ENCODE measurements at places on chromosomes 5 and 9.
A peak's percentile ranks its signal among the peaks of the same experiment; 100 is the strongest.

DNA sequence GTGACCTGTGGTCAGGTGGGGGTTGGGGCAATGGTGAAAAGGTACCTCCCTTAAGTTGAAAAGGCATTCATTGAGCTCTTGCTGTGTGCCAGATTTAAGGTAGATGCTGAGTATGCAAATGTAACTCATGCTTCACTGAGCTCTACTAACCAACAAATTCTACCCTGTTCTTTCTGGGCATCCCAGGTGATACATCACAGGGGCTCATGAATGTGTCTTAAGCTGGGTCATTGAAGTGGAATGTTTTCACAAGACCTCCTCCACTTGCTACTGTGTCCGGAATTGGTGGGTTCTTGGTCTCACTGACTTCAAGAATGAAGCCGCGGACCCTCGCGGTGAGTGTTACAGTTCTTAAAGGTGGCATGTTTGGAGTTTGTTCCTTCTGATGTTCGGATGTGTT lies 362.8 kb upstream of the ZNF462 start:
- H3K27ac ChIP-seq = no peak overlapping the region
- H3K36me3 ChIP-seq = no peaks in the 10 kb centered on the region
- no peak overlapping the region for H3K4me3 ChIP-seq

DNA sequence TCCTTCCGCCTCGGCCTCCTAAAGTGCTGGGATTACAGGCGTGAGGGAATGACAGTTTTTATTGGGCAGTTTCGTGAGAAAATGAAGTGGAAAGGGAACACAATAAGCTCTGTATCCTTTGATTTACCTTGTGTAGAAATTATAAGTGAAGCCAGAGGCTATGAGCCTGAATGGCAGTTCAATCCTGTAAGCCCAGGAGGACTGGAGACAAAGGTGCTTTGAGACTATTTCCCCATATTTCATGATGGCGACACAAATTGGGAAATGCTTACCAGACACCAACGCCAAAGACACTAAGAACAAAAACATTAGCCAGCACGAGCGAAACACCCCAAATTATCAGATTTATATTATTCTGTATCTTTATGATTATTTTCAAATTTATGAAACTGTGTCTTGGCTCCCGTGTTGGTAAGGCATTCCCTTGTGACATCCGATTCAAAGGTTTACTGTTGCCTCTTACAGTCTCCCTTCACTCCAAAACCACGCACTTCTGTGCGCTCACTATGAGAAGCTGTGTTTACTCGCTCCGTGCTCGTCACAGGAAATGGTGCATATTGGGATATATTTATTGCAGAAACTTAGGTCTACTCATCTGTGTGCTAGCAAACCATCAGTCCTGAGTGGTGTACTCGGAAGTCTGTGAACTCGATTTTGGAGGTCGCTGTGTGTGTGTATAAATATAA lies 73.9 kb downstream of the SH3PXD2B start:
- DNase-seq = no peak
- no peak overlapping the region for H3K4me3 ChIP-seq
- H3K36me3 ChIP-seq = peaks cover 13% of the 10 kb centered on the region
- no peaks in the 10 kb centered on the region for H3K27me3 ChIP-seq

GRCh38 chr5:172007175-172008110 lies 1.0 kb upstream of the FBXW11 start:
- H3K4me1 ChIP-seq = peaks cover 43% of the 10 kb centered on the region
- H3K36me3 ChIP-seq = no peaks in the 10 kb centered on the region
- H3K4me3 ChIP-seq = peak overlapping the region; percentile 72

DNA sequence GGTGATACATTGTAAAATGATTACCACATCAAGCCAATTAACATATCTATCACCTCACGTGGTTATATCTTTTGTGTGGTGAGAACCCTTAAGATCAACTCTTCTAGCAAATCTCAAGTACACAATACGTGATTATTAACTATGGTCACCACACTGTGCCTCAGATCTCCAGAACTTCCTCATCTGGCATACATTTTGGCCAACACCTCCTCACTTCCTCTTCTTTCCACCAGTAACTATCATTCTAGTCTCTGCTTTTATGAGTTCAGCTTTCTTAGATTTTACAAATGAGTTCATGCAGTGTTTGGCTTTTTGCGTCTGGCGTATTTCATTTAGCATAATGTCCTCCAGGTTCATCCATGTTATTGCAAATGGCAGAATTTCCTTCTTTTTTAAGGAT lies 35.8 kb downstream of the PRKACG start:
- no peaks in the 10 kb centered on the region for H3K36me3 ChIP-seq
- H3K4me3 ChIP-seq = no peak overlapping the region
- no peaks in the 10 kb centered on the region for H3K27me3 ChIP-seq
- no peak overlapping the region for H3K27ac ChIP-seq
- H3K4me1 ChIP-seq = no peaks in the 10 kb centered on the region
- no peak for DNase-seq

DNA sequence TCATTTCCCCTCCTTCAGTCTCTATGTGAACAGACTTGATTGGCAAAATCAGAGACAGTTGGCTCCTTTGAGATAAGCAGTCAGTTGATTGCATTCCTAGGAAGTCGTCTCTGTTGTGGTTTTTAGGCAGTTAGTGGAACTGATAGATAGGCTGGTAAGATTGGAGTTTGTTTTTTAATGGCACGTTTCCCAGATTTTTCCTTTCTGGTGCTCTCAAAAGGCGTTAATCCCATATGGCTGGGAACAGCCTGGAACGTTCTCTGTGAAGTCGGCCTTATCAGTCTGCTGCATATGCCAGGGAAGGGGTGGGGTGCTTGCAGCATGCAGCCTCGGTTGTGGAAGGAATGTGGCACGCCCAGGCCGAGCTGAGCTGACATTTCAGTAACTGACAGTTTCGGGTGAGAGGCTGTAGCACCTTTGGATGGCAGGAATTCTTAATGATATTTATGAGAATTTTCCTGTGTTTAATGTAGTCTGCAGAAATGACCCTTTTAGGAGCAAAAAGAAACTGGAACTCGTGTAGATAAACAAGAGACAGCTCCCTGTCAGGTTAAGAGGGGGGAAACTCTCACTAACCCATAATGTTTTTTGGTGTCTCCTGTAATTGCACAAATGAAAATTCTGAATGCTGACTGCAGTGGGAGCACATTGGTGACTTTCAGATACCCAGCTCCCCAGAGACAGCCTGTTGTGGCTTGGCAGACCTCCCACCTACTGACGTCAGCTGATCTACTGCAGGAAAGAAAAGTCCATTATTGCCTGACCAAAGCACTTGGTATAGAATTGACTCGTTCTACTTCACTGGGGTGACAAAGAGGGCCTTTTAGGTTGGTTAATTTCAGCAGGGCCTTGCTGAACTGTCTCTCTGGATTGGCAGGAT lies 6.3 kb downstream of the SPTAN1 start:
- H3K4me3 ChIP-seq = no peak overlapping the region
- peaks cover 83% of the 10 kb centered on the region for H3K4me1 ChIP-seq
- DNase-seq = peak; percentile 82
